ENCODE measurements at places on chromosomes 1 and 21.

DNA sequence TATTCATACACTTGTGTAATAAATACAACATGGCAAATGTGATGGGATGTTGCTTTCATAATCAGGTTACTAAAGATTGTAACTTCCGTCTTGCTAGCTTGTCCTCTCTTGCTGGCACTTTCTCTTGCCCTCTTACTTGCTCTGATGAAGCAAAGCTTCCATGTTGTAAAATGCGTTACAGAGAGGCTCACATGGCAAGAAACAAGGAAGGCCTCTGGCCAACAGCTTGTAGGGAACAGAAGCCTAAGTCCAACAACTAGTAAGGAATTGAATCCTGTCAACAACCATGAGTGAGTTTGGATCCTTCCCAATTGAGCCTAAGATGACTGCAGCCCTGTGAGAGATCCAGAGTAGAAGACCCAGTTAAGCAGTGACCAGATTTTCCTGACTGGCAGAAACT is 15.4 kb downstream of the TMED5 start:
- DNase-seq: no peak

GRCh38 chr1:59985911-59986515 is 59.4 kb upstream of the CYP2J2 start:
- DNase-seq: no peak

DNA sequence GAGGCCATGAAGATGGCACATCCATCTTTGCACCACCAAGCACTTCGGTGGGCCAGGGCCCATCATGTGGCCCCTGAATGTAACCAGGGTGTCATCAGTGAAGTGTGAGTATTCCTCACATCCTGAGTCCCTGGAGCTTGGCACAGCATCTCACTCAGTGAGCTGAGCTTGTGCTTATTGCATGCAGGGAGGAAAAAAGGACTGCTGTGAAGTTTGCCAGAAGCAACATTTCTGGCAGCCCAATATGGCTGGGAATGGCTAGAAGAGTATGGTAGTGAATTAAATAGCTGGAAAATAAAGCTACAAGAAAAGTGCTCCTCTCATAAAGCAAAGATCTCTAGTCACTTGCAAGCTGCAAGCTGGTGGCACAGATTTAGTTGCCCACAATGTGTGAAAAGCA is 109.3 kb downstream of the TNFSF18 start:
- DNase-seq: no peak

- no peak for DNase-seq
These were observed 4.6 kb downstream of the TENT5B start for GRCh38 chr1:27007909-27008582.

DNA sequence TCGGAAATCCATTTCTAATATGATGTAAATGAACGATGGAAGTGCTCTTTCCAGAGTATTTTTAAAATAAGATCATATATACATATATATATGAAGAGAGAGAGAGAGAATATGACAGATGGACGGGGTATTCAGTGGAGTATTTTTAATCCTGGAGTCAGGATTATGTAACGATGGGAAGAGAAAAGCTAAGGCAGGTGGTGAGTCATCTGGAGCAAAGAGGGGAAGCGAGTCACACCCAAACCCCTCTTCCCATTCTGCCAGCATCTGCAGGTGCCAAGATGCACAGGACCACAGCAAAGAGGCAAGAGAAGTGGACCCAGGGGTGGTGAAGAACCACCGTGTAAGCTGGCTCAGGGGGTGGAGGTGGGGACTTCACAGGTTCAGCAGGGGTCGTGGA is 102.7 kb upstream of the GRIK3 start:
- no peak for DNase-seq

DNA sequence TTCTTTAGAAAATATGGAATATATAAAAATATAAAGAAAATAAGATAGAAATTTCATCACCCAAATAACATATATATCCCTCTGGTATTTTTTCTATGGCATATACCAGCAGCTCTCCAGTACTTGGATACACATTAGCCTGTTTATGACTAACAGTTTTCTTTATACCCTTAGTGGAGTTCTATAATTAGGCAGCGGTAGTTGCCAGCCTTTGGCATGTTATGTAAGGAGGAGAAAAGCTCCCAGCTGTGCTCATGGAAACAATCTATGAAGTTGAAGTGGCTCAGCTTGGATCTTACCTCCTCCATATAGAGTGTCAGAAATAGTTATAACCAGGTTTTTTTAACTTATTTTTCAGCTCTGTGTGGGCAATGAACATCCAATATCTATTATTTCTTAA is 1636.8 kb downstream of the AMY1C start:
- DNase-seq: no peak

- peak; percentile 83 for DNase-seq
These were observed 3.6 kb downstream of the SKI start for GRCh38 chr1:2231532-2232254.

GRCh38 chr1:56788102-56788501 is 31.1 kb downstream of the FYB2 start:
- DNase-seq: no peak

DNA sequence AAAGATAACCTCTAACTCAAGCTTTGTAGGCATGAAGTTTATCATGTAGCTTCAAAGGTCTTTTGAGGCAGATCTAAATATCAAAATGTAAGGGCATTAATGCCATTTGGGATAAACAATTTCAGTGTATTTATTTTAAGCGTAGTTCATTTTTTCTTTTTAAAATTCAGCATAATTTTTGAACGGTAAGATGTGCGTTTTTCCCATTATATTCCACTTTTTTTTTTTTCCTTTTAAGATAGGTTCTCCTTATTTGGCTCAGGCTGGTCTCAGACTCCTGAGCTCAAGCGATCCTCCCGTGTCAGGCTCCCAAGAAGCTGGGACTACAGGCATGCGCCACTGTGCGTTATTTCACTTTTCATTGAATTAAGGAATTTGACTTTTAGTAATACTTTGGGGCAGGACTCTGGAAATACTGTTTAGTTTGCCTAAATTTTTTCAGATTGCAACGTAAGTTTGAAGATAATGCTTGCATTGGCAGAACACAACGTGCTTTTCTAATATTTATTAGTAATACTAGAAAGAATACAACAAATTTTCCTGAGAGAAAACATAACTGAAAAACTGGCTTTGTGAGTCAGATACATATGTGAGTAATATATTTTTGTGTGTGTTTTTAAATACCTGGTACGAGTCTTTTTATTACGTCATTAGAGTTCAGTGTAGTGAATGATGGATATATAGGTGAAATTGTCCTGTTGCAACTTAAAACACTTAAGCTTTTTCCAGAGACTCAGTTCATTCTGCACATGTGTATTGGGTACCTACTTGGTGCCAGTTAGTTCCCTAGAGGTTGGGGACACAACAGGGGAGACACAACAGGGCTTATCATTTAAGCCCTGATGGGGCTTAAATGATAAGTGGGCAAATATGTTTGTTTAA is 2.2 kb downstream of the RALGPS2 start:
- no peak for DNase-seq

GRCh38 chr1:20932437-20932977 is 145.4 kb upstream of the HP1BP3 start:
- no peak for DNase-seq

- no peak for DNase-seq
These were observed 120.9 kb downstream of the KCNN3 start for GRCh38 chr1:154749078-154749760.

GRCh38 chr21:33858667-33859372 is 56.8 kb downstream of the ATP5PO start:
- no peak for DNase-seq

DNA sequence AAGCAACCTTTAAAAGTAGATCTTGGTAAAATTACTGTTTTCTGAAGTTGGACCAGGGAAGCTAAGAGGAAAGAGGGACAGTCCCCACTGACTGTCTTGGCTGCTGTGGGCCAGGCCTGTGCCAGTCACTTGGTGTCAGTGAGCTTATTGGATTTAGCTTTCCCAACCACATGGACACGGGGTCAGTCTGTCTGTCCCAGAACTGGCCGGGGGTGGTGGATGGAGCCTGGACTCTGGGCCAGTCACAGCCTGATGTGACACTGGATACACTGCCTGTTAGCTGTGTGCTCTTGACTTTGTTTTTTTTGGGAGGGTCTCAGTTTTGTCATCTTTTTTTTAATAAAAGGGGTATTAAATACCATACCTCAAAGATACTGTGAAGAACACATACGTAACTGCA is 96.7 kb downstream of the GALNT2 start:
- DNase-seq: no peak

Data from effector memory CD4-positive, alpha-beta T cell (primary cell).